Omental fat pad (tissue), 4 donors: ENCODE measurements at places on chromosomes 1 and 21.

- no peak for DNase-seq
Measured at GRCh38 chr1:30184393-30185141, 538.8 kb downstream of the MATN1 start.

DNA sequence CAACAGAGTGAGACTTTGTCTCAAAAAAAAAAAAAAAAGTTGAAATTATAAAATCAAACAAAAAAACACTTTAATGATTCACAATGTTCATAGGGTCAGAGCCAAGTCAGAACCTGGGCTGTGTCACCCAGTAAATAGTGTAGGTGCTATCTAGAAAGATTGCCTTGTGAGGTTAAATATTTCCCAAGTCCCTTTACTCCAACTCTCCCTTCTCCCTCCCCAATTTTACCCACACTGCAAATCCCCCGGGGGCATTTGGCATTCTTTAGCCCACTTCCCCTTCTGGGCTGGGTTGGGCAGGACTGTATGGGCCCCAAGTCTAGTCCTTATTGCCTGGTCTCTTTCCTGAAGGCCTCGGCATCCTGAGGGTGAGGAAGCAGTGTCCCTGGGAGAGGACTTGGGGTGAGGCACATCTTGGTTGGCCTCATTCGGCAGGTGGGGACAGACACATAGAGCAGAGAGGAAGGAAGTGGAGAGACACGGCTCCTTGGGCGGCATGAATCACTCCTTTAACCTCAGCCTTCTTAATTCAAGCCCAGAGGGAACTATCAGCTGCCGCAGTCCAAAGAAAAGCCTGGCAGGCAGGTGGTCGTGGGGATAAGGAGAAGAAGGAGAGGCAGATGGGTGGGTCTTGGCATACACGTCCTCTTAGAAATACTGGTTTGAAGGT lies 8.2 kb downstream of the ADORA1 start:
- no peak for DNase-seq

GRCh38 chr1:97351846-97352245 lies 569.0 kb downstream of the DPYD start:
- DNase-seq: no peak

GRCh38 chr1:221076391-221076811 lies 197.2 kb downstream of the HLX start:
- no peak for DNase-seq

- no peak for DNase-seq
Measured at GRCh38 chr1:86455073-86455472, 13.7 kb upstream of the CLCA1 start.

DNA sequence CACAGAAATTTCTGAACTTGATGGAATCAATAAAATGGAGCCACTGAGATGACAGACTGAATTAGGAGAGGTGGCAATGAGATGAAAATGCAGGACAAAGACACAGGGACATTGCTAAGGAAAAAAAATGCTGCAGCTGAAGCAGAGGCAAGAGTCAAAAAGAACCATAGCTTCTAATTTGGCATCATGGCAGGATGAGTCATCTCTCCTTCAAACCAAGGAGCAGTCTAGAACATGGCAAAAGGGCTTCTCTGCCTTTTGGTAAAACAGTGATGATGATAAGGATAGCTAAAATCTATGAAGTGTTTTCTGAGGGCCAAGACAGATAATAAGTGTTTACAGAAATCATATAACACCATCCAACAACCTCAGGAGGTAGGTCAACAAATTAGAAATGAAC lies 16.8 kb downstream of the SLC19A2 start:
- no peak for DNase-seq

GRCh38 chr1:42951588-42951987 lies 7.1 kb downstream of the SLC2A1 start:
- DNase-seq: no peak

DNA sequence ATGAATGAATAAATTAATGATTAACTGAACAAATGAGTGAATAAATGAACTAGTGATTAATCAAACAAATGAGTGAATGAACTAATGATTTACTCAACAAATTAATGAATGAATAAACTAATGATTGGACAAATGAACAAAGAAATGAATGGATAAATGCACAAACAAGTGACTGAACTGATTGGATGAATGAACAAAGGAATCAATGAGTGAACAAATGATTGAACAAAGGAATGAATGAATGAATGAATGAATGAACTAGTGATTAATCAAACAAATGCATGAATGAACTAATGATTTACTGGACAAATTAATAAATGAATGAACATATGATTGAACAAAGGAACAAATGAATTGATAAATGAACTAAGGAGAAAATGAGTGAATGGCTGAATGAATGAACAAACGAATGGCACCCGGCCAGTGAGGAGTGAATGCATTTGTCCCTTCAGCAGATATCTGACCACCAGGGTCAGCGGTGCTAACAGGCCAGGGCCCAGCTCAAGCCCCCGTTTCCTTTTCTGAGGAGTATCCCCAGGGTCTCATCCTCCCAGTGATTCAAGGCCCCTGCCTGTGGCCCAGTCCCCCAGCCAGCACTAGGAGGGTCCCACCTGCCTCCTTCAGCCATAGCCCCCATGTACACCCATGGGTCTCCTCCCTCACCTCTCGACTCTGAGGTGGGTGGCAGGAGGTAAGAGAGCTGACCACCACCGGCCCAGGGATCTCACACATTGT lies 49.9 kb downstream of the WNT9A start:
- peak; percentile 0 for DNase-seq

DNA sequence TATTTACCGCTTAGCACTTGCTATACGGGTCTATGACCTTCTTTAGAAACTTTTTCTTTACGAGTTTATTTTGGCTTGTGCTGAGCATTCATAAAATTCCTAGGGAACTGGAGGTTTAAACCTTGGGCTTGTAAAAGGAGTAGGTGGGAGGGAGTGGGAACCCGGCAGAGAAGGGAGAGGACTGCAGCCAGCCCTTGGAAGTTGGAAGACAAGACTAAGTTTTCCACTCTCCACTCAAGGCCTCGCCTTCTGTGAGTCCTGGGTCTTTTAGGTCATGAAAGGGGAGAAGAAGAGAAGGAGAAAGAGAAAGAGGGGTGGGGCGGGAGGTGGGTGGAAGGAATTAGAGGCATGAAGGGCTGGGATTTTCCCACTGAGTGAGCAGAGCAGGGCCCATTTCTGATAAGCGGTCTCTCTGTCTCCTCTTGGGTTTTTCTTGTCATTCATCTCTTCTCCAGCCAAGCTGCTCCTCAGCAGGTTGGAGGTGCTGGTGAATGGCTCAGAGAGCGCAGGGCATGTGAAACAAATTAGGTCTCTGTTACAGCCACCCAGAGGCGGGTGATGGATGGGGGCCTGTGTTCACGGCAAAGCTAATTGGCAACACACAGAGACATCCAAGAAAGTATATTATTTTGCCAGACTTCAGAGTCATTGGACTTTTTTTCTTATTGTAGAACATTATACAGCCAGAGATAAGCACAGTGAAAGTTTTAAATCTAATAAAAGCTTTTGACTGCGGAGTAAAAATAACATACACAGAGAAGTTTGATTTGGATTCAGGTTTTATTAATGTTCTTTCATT lies 247.3 kb downstream of the FOXD2 start:
- no peak for DNase-seq

- no peak for DNase-seq
Measured at GRCh38 chr1:68521286-68521685, 24.4 kb upstream of the DEPDC1 start.

GRCh38 chr1:94650301-94650700 lies 108.7 kb upstream of the F3 start:
- no peak for DNase-seq

GRCh38 chr1:47647327-47647845 lies 209.5 kb downstream of the FOXD2 start:
- no peak for DNase-seq

DNA sequence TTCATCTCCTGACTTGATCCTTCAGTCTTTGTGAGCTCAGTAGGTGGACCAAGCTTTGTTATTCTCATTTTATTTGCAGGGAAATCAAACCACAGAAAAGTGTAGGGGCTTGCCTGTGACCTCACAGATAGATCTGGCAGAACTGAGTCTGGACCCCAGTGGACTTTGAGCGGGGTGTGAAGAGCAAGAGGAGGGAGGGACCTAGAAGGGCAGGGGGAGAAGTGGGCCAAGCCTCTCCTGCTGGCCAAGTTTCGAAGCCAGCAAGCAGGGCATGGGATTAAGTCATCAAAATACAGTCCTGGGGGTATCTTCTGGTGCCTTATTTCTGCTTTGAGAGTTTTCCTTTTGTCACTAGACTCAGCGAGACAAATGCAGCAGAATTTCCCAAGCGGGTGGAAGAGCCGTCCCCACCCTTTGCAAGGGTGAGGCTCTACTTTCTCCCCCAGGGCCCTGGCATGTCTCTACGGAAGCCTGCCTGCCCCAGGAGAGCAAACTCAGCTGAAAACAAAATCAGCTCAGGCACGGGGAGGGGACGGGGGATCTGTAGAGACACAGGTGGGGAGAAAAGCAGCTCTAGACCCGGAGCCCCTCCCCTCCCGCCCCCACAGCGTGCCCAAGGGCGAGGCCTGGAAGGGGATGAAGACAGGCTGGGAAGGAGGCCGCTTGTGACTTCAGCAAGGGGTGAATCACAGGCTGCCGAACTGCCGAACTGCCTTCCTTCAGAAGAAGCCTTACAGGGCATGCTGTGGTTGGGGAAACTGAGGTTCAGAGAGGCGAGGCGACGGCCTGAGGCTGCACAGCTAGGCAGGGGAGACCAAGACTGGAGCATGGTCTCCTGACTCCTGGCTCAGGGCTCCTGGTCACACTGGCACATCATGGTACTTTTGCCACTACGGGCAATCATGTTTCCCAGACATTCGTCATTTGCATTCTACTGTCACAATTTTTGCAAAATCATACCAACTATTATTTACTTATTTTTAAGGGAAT lies 19.2 kb downstream of the PKP1 start:
- DNase-seq: no peak

DNA sequence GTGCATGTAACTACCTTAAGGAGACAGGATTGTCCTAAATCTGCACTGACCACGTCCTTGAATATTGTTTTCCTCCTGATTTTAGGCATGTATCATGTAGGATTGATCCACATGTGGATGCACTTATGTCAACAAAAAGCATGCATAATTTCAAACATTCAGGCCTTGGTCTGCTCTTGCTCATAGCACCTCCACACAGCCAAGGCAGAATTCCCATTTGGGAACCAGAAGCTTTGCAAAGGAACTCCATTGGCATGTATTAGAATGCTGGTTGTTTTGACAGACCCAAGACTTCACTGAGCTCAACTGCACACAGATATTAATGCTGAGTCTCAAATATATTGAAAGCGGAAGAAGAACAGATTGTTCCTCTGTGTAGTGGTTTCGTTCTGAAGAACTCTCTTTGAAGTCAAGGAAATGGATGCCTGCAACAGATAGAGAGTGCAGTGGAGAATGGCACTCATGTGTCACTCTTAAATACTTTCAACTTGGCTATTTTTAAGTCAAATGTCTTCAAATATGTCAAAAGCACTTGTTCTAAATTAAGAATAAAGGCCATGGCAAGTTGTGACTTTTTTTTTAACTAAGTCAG lies 387.6 kb downstream of the LTN1 start:
- no peak for DNase-seq

DNA sequence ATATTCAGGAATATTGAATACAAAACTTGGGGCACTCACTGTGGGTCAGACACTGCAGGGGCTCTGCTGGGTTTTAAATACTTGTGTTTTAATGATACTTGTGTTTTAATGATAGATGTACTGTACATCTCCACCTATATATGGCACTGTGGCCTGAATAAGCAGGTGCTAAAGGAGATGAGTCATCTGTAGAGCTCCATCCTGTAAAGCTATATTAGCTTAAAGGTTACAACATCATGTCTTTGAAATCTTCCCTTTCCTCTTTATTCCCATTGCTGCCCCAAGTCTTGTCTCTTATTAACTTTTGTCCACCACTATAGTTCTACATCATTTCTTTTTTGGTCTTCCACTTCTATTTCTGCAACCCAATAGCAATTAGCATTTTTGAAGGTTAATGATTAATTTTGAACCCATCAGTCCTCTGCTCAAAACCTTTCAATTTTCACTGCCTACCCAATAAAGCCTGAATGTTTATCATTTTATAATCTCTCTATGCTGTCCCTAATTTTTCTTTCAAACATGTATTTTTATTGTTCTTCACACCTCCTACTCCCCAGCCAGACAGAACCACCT lies 113.3 kb upstream of the PTGFR start:
- no peak for DNase-seq

DNA sequence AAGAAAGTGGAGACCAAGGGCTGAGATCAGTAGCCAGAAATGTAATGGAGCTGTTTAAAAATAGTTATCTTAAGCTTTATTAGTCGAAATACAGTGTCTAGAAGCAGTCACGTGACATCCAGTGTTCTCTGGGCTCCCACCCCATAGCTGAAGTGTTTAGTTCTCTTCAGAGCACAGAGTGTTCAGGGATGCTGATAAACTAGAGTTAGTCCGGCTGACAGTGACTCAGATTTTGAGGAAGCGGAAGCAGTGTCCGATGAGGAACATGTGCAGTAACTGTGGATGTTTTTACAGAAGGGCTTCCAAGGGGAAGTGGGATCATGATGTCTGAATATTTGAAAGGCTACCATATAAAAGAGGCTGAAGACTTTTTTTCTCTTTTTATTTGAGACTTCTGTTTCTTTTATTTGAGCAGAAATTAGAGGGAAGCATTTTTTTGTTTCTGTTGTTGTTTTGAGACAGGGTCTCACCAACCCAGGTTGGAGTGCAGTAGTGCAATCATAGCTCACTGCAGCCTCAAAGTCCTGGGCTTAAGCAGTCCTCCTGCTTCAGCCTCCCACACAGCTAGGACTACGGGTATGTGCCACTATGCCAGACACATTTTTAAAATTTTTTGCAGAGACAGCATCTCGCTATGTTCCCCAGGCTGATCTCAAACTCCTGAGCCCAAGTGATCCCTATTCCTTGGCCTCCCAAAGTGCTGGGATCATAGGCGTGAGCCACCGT lies 124.2 kb downstream of the GALNT2 start:
- no peak for DNase-seq
